ENCODE measurements at places on chromosomes 2 and 18.

- DNase-seq: no peak
These were observed 47.4 kb upstream of the PARD3B start for GRCh38 chr2:204497855-204498254.

DNA sequence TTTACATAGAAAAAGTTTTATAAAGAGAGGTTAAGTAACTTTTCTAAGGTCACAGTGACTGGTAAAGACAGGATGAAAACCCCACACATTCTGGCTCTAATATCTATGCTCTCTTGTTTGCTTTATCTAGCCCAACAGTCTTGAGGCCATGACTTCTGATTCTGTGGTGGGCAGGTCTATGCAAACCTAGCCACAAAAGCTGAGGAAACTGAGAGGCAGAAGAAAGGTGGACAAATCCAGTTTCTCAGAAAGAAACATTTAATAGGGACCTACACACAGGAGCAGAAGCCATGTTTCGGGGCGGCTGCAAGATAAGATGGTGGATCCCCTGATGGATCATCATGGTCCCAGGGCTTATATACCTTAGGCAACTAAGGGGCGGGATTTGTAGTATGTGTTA, 21.8 kb downstream of the HSPD1 start:
- no peak for DNase-seq

GRCh38 chr2:44479127-44479887, 117.6 kb downstream of the CAMKMT start:
- DNase-seq: no peak

DNA sequence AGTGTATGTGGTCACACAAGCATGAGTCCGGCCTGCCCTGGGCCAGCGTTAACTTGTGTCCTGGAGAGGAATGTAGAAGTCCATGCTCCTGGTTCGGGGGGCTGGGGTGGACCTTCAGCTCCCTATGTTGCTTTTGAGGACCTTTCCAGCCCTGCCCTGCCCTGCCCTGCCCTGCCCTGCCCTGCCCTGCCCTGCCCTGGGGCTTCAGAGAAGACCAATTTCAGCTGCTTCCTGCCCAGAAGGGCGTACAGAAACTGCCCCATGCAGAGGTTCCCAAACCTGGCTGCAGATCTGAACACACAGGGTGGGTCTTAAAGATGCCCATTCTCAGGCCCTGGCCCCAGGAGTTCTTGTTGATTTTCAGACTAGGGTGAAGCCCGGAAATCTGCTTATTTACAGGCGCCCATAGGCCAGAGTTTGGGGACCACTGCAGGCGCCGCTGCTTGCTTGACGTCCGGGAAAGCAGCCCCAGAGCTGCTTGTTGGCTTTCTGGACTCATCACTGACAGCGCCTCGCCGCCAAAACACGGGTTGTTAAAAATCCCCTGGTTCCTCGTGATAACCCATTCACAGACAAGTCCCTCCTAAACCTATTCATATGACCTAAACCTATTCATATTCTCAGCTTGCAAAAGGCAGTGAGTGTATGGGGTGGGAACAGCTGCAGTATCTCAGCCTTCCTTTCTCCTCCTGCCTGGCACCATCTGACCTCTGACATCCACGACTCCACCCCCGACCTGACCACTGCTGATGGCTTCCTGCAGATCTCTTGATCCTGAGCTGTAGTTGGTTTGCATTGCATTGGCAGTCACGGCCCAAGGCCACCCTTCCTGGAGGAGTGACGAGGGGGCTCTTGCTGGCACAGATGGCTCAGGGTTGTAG, 198.3 kb downstream of the GLI2 start:
- no peak for DNase-seq

DNA sequence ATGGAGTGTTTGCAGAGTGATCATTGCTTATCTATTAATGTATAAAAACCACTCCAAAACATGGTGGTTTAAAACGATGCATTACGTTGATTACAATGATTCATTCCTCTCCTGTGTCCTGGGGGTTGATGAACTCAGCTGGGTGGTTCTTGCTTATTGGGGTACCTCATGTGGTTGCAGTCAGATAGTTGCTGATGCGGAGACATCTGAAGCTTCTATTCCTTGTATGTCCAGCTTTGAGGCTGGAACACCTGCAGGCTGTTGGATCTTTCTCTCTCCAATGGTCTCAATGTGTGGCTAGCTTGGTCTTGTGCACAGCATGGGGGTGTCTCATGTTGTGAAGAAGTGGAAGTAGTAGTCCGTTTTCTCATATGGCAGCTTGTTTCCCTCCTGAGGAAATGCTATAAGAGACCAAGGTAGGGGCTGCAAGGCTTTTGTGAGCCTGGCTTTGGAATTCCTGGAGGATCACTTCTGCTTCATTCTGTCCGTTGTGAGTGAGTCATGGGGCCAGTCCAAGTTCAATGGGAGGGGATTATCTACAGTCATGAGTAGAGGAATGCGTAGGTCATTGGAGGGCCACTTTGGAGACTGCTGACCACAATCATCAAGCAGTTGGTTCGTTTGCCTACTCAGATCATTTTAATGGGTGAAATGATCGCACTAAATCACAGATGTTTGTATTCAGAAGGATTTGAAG, 601.0 kb downstream of the SLC4A3 start:
- DNase-seq: no peak

DNA sequence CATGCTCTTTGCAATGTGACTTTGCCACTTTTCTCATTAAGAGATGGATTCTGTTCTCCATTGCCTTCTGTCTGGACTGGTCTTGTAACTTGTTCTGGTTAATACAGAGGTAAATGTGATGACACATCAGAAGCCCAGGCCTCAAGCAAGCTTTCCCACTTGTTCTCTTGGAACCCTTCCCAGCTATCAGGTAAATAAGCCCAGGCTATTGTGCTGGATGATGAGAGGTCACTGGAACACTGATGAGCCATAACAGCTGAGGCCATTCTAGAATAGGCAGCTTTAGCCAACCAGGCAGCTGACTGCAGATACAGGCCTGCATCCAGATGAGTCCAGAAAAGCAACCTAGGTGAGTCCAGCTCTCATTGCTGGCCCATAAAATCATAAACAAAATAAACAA, 1007.0 kb upstream of the ACVR2A start:
- DNase-seq: no peak

DNA sequence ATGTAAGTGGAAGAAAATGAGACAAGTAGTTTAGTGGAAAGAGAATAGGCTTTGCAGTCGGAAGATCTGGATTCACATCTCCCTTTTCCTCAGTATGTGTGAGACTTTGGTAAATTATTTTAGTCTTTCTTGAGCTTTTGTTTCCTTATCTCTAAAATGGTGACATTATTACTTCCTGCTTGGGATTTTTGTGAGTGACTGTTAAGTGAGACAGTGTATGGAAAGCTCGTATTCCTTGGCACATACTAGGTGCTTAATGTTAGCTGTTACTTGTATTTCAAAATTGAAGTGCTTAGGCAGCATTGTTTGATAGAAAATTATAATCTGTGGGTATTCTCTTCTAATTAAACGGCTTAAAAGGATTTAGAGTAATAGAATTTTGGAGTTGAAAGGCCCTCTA, 2.0 kb downstream of the ZNF638 start:
- DNase-seq: no peak

DNA sequence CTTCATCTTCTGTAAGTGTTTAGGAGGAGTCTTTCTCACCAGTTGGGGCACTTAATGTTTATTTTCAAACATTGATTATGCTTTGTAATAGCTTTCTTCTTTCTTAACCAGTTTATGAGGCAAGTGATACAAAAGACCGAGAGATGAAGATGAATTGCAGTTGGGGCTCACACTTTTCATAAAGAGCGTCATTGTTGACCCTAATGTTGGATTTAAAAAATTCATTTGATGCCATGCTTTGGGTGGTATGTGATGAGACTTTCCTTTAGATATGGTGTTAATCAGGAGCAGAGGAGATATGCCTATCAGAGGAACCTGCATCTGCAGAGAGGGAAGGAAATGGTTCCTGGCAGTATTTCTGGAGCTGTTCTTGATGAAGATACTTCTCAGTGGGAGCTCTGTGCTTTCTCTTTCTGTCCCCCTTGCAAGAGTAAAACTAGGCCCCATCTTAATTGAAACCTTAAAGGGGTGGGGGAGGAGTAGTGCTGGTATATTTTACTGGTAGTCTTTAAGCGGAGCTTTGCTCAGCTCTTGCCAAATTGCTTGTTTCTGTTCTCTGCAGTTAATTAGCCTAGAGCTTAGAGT, 2.3 kb downstream of the EML4 start:
- DNase-seq: peak; percentile 44

DNA sequence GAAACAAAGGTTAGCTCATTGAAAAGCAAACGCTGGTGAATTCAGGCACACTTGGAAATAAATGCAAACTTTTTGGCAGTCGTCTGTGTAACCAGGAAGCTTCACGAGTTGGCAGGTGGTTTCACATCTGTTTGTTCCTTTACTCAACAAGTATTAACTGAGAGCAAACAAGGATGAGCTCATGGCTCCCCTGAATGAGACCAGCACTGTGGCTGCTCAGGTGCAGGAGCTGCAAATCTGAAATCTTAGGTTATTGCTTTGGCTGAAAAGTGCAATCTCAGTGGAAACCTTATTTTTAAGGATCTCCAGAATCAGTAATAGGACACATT, 46.3 kb downstream of the SH3RF3 start:
- no peak for DNase-seq

- DNase-seq: no peak
These were observed 146.0 kb downstream of the VAPA start for GRCh38 chr18:10059610-10060468.

- no peak for DNase-seq
These were observed 12.3 kb downstream of the CEP192 start for GRCh38 chr18:13003466-13003896.

DNA sequence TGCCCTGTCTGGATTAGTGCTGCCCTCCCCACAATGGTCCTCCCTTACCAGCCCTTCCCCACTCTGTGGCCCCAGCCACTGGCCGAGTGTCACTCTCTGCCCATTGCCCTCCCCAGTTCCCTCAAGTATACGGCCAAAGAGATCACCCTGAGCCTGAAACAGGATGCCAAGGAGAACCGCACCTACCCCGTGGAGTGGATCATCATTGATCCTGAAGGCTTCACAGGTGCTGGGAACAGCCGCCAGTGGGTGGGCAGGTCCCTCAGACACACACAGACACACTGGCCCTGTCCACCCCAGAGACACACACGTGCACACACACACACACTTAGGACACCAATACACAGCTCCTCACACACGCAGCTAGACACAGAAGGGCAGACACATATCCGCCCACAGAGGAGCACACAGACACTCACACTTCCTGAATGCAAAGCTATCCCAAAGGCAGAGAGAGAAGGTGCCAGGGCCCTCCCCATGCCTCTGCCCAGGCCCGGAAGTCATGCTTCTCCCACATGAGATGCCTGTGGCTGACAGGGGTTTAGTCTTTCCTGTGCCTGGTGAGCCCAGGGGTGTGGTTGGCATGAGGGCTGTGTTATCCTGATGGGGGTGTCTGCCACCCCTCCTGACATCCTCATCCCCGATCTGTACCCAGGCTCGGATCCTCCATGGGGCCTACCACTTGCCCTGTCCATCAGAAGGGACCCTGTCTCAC, 2.9 kb downstream of the CHRND start:
- DNase-seq: no peak

DNA sequence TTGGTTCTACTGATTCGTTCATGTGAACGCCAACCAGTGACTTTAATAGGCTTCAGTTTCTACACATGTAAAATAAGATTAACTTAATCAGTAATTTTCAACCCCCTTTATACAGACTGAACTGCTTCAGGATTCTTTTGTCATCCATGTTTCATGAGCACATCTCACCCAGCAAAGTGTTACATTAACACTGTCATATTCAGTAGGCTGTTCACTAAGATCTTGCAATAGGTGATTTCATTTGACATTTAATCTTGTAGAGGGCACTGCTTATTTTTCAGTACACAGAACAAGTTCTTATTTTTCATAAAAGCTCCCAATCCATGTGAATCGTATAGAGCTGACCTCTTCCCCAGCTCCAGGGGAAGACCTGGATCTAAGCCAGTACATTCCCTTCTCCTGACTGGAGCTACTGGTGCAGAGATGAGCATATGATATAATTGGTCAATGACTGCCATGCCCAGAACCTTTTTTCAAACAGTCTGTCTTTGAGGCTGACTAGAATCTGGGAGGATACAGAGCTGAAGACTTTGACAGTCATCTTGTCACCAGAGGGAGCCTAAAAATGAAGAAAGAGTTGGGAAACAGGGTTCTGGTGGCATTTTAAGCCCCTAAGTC, 72.2 kb upstream of the CHRNA1 start:
- no peak for DNase-seq

GRCh38 chr2:40395169-40396073, 56.5 kb downstream of the SLC8A1 start:
- no peak for DNase-seq

GRCh38 chr18:13136056-13136903, 82.3 kb upstream of the LDLRAD4 start:
- DNase-seq: peak; percentile 51

DNA sequence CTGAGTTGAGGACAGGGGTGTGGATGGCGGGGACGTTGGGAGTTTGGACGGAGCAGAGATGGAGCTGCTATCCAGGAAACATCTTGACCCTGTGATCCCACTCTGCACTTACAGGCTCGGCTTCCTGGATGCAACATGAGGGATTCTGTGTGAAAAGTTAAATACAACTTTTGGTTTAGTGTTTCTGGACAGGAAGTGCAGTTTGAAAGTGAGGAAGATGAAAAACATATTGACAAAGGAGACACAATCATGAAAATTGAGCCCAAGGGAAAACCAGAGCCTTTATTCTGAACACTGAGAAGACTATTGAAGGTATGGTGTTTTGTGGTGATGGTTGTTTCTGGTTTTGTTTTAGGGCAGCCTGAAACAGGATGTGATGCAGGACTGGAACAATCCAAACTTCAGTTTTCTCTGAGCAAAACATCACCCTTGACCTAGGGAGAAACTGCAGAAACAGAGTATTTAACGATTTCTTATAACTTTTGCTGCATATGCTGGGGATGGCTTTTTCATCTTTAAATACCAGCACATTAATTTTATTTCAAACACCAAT, 76.5 kb upstream of the RFX8 start:
- no peak for DNase-seq

DNA sequence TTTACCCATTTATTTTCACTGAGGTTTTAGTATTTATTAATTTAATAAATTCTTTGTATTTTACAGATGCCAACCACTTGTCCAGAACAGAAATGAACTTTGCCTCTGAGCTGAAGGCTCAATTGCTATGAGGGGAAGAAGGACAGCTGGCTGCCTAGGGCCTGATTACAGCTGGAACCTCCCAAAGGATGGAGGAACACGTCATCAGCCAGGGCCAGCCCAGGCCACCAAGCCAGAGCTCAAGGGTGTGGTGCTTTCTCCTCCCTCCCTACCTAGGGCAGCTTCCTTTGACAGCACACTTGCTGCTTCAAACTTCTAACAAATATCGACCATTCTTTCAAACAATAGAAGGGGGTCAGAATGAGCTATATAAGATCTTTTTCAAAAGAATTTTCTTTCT, 19.7 kb upstream of the RIOK3 start:
- no peak for DNase-seq

DNA sequence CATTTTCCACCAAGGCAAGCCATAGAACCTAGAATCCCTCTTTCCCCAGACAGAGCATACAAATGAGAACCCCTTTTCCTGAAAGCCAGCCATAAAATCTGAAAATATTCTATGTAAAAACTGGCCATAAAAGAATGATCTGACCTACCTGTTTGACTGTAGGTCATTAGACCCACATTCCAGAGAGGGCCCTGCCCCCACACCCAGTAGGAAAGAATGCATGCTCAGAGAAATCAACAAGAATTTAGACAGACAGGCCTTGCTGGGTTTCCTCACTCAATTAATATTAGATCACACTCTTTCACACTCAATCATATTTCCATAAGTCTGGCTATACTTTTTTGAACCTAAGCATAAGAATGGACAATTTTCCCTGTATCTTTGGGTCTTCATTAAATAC, 929.5 kb downstream of the ERBB4 start:
- no peak for DNase-seq
